Muscle of leg (tissue), 16 donors: ENCODE measurements at places on chromosomes 2 and 18. TPM values are rescaled to one million over a fixed set of nuclear protein-coding genes. Genes with fewer than 3 reads are reported as not detected.

The ACTR2 gene
- total RNA-seq: 38.3 TPM

The MOCOS gene
- 0.13 TPM for total RNA-seq

The SNED1 gene
- total RNA-seq: 2.8 TPM

The PRKAG3 gene
- 19.3 TPM for total RNA-seq

The LRRTM4 gene
- total RNA-seq: 2.3 TPM

The IL1RL1 gene
- 0.31 TPM for total RNA-seq

The ACADL gene
- 5.2 TPM for total RNA-seq

The TSPYL6 gene
- 0.04 TPM for total RNA-seq

DNA sequence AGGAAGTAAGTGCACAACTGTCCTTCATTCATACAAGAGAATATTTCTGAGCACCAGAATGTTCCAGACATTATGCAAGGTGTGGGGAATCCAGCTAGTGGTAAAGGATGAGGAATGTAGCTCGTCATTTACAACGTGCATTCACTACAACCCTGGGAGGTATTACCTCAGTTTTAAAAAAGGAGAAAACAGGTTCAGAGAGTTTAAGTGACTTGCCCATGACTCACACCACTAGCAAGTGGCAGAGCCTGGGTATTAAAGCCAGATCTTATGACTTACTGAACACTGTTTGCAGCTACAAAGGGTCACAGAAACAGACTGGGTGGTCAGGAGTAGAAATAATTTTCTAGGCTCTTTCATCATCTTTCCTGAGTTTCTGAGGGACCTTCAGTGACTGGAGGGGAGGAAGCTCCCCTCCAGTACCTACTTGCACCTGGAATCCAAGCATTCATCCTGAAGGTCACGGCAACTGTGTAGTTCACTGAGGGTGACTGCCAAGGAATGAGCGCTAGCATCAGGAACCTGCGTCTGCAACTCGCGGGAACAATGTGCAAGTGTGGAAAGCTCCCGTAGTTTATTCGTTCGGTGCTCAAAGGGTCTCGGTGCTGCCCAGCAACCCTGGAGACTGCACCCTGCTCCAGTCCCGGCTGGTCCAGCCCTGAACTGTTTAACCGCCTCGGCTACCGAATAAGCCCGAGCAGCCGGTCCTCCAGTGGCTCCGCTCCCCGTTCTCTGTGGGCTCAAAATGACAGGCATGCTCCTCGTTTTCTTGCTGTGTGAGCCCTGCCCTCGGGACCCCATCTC lies 647 bp downstream of the CCDC121 start:
- DNase-seq: peak; percentile 7

DNA sequence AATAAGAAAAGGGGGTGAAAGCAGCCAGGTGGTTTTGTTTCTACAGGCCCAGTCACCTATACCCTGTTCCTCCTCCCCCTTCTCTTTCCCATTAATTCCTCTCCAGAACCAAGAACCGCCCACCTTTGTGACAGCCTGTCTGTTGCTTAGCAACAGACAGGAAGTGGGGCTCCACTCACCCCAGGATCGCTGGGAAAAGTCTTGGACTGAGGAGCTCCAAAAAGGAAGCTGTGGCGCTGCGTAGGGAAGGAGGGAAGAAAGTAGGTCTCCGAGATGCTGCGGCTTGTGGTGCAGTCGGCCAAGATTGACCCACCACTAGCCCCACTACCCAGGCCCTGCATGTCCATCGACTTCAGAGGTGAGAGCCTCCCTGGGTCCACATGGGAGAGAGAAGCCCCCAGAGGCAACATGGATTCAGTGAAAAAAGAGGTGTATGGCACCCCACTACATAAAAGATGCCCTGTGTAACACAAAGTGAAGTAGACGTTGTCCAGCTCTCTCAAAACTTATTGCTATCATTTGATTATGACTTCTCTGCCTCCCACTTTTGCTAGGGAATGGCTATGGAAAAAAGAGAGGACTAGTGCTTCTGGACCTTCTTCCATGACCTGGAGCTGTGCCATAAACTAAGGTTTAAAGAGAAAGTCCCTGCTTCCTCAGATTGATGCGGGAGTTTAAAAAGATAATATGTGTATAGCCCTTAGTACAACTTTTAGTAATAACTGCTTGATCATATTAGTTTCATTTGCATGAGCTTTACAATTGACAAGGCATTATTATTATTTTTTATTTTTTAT lies at the start of gene FER1L5:
Gene FER1L5 (plus strand): TSS at position 201 of the 797 bp plus-strand sequence. CDS start 73 bp downstream, at position 274.
- peak; percentile 85 for DNase-seq

GRCh38 chr2:120939595-120940318 lies 204.1 kb downstream of the GLI2 start:
- DNase-seq: peak; percentile 47

DNA sequence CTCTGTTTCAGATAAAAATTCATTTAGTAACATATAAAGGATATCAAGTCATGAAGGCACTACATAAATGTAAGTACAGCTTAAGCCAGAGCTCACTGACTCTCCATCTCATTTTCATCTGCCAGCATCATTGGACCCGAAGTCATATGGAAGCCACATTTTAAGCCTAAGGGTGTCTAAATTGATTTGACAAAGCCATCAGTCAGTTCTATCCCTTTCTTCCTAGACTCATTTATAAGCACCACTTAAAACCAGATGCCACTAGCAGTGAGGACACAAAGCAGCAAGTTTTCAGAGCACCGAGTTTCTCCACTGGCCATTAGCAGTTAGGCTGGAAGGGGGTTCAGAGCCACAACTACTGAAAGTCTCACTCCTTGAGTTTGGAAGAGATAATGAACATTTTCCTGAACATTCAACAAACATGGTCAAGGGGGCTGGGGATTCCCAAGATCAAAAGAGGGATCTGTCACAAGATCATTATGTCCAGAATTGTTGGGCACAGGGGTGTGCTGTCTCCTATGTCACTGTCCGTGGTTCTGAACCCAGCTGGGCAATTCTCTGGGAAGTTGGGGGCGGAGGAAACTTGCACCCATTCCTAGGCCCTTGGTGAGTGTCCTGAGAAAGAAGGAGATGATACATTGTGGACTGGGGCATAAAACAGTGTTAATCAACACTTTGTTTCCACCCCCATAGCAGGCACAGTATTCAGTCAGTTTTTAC lies 158.5 kb upstream of the LMAN1 start:
- DNase-seq: peak; percentile 49

DNA sequence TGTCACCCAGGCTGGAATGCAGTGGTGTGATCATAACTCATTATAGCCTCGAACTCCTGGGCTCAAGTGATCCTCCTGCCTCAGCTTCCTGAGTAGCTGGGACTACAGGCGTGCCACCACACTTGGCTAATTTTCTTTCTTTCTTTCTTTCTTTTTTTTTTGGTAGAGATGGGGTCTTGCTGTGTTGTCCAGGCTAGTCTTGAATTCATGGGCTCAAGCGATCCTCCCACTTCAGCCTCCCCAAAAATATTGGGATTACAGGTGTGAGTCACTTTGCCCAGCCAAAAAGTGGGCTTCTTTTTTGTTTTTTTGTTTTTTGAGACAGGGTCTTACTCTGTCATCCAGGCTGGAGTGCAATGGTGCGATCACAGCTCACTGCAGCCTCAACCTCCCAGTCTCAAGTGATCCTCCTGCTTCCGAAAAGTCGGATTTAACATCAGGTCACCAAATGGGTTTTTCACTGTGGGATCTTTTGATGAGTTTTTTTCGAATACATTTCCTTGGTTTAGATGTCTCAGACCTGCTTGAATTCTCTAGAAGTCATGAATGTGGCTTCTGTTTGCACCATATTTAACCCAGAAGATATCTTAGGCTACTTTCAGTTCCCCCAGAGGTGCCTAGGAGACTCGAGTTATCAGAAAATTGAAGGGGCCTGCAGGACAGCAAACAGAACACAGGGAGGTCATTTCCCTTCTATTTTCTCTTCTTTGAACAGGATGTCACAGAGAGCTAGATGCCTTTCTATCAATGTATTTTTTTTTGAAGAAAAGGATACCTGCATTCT lies 8.9 kb downstream of the RAB31 start:
- DNase-seq: no peak

GRCh38 chr2:71863396-71863795 lies 284.3 kb downstream of the CYP26B1 start:
- peak; percentile 63 for DNase-seq

- no peak for DNase-seq
These were observed 169.8 kb upstream of the ID2 start for GRCh38 chr2:8511868-8512612.

DNA sequence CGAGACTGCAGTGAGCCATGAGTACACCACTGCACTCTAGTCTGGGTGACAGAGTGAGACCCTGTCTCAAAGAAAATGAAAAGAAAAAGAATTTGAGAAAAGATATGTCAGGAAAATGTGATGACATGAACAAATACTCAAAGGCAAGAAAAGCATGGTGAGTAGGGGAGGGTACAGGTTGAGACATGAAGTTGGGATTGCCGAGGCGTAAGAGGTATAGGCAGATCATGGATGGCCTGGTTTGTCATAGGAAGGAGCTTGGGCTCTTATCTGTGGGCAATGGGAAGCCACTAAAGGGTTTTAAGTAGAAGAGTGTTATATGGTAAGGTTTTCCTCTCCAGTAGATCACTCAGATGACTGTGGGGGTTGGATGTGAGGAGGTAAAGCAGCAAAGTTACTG lies 32.3 kb downstream of the SPAST start:
- DNase-seq: no peak

- DNase-seq: peak; percentile 56
These were observed 61.6 kb upstream of the SLC38A11 start for GRCh38 chr2:165016772-165017411.

DNA sequence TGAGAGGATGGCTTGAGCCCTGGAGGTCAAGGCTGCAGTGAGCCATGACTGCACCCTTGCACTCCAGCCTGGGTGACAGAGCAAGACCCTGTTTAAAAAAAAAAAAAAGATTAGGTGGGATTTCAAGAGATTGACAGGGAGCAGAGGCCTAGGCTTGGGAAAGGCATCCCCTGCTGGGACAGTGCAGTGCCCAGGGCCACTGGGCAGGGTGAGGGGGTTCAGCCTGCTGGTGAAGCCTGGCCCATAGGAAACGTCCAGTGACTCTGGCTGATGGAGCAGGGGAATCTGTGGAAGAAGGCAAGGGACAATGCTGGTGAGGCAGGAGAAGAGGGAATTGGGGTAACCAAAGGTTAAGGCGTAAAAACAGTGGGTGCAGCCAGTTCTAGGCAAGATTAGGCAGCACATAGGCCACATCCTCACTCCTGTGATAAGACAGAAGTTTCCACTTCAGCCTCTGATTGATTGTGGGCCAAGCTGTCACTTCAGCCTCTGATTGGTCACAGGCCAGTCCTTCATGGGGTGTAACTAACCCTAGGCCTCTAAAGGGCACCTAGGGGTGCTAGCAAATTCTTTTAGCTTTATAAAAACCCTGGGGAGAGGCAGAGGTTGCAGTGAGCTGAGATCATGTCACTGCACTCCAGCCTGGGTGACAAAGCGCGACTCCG lies 128.6 kb downstream of the MSH2 start:
- no peak for DNase-seq

DNA sequence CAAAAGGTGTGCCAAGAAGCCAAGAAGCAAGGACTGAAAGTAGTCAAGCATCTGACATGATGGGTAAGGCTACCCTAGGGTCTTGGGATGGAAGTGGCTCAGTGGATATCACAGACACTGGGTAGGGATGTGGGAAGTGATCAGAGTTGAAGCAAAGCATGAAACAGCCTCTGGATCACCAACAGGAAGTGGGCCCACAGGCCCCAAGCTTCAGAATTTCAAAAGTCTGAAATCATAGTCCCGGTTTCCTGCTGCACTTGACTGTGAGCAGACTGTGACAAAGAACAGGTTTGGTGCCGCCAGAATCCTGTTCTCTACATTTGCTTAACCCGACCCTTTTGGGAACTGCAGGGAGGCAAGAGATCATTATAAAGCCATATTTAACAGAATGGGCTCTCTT lies 57.4 kb downstream of the SP100 start:
- DNase-seq: no peak

GRCh38 chr18:55744206-55744605 lies 156.2 kb upstream of the TCF4 start:
- no peak for DNase-seq

DNA sequence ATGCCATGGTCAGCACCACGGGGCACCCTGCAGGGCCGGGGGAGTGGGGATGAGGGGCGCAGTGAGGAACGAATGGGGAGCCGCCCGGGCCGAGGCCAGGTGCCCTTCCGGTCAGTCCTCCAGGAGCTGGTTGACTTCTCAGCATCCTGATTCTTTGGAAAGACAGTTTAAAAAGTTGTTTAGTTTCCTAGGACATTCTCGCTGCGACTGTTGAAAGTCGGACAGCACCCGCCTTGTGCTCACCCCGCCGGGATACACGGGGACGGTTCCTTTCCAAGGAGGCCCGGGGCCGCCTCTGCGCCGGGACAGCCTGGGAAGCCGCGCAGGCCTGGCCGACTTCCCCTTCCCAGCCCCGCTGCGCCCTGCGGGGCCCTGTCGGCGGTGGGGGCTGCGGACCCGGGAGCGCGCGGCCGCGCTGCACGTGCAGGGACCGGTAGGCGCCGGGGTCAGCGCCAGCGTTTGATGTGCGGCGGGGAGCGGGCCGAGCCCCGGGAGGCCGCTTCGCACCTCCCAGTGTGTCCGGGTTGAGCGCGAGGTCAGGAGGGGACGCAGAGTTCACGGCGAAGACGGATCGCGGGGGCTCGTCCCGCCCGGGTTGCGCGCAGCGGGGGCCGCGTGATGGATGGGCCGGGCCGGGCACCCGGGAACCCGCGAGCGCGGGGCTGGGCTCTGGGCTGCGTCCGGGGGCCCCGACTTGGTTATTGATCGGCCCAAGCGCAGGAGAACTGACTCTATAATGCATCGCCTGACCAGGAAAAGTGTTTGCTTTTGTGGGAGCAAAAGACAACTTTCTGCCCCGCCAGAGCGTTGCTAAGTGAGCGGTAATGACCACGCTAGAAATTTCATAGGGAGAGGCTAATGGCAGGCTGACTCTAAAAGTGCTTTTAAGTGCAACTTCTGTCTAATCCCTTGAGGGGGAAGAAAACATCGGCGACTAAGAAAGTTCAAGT lies 28.0 kb upstream of the SMIM21 start:
- peak; percentile 72 for DNase-seq

GRCh38 chr2:37849911-37850310 lies 75.2 kb upstream of the RMDN2 start:
- DNase-seq: no peak

- no peak for DNase-seq
These were observed 7.1 kb downstream of the RUFY4 start for GRCh38 chr2:218075975-218076811.

DNA sequence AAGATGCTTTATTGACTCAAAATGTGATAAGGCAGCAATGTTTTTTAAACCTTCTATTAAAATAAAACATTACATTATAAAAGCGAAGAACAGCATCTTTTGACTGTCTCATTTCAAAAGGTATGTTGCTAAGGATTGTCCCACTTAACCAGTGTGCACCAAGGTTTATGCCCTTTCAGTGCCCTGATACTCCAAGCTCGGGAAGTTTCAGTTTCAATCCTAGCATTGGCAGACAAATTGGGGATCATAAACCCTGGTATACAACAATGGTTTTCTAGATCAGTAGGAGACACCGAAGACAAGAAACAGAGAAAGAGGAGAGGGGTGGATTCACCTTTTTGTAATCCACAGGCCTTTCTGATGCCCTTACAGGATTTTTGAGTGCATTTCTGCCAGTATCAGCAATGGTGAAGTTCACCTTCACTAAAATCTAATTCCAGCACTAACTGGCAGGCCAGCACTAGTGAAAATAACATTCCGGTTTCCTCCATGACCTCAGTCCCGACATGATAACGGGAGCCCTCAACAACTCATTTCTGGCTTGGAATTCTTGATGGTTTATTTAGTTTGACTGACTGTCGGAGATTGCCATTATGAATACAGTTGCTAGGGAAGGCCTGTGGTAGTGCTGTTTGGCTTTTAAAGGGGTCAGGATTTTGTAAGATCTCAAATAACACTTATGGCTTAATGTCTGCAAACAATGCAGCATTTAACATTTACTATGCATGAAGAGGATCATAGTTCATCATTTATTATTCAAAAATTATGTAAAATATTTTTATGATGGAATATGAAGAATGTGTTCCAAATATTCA lies 33.3 kb upstream of the FIGN start:
- no peak for DNase-seq
